ENCODE measurements at places on chromosomes 16 and 17.

- DNase-seq = no peak
Observed at GRCh38 chr17:80633207-80633606, 88.6 kb downstream of the RPTOR start.

DNA sequence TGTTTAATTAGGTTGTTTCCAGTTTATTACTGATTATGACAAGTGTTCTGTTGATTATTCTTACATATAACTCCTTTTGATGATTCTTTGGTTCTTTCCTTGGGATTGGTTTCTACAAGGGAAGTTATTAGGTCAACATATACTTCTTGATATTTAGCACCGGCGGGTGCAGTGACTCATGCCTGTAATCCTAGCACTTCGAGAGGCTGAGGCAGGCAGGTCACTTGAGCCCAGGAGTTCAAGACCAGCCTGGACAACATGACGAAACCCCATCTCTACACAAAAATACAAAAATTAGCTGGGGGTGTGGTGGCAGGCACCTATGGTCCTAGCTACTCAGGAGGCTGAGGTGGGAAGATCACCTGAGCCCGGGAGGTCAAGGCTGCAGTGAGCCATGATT lies 120.2 kb upstream of the HAS3 start:
- no peak for DNase-seq

GRCh38 chr16:83953796-83954576 lies 946 bp downstream of the OSGIN1 start:
- no peak for DNase-seq

- no peak for DNase-seq
Observed at GRCh38 chr16:29025218-29025617, 40.4 kb downstream of the LAT start.

GRCh38 chr16:75931043-75931442 lies 204.8 kb upstream of the CPHXL start:
- DNase-seq = no peak

- peak; percentile 60 for DNase-seq
Observed at GRCh38 chr16:25051406-25052150, 36.4 kb upstream of the ARHGAP17 start.

DNA sequence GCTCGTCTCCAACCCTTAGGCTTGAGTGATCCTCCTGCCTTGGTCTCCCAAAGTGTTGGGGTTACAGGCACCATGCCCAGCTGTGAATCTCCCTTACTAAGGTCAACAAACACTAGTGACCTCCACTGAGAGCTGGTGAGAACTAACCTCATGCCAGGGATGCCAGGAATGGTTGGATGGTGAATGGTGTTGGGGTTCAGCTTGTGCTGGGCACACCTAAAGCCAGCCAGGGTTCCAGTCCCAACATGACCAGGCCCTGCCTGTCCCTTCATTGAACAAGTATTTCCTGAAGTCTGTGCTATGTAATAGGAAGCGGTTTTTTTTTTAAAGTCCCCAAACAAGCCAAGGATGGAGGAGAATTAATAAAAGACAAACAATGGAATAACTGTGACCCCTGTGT lies 56.0 kb upstream of the TOB1 start:
- DNase-seq = no peak

GRCh38 chr17:38881600-38882191 lies 11.8 kb downstream of the LASP1 start:
- peak; percentile 64 for DNase-seq

DNA sequence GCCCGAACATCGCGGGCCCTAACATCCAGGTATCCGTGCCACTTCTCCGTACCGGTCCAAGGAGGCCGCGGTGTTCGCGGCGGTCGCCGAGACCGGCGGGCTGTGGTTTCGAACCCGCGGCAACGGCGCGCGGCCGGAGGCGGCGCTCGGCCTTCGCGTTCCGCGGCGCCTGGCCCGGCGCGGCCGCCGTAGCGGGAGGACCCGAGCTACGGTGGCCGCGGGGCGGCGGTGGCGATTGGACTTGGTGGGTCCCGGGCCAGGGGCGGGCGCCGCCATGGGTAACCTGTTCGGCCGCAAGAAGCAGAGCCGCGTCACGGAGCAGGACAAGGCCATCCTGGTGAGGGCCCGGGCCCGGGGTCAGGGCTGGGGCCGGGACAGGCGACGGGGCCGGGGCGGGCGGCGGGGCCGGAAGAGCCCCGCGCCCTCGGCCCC lies at the start of gene CHMP6:
Gene CHMP6, plus strand, starts transcription at position 197 of the 432 bp plus-strand sequence. Its CDS starts 78 bp downstream, at position 275.
- peak; percentile 95 for DNase-seq

All from GM03348 (cell line).